ENCODE measurements at places on chromosomes 16 and 17.

GRCh38 chr17:29622337-29623282, at the start of gene CORO6:
Gene CORO6, minus strand, starts transcription at chr17:29622912. Its CDS starts 1,491 bp downstream, at chr17:29621421.
- peak; percentile 57 for DNase-seq

DNA sequence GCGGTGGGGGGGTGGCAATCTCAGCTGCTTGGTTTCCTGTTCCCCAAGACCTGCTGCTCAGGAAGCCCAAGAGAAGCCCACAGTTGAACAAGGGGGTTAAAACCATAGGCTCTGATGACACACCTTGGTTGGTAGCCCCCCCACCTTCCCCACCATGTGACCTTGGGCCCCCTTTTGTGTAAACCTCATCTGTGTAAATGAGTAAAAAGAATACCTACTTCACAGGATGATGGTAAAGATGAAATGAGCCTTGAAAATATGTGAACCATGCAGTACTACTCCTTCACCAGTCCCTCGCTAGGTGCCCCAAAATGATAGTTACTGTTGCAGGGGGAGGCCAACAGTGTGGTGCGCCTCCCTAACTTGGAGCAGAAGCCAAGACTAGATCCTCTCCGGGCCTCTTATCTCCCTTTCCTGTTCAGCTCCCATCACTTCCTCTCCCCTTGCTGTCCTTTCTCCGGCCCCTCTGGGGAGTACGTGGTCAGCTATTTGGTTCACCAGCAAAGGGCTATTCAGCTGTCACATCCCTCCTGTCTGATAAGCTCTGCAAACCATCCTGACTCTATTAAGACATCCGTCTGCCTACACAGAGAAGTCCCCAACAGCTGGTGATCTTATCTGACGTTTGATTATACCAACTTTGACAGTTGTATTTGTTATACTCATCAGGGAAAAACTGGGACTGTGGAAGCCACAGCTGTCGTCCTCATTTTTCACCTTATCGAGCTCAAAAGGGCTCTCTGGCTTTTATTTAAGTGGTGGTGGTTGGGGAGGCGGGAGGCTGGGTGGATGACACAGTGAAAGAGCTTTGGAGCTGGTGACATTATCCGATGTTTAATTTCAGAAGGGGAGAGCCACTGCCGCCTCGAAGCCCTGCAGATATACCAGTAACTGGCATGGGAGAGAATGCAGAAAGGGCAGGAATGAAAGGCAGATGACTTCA, 19.9 kb downstream of the DCAKD start:
- no peak for DNase-seq

DNA sequence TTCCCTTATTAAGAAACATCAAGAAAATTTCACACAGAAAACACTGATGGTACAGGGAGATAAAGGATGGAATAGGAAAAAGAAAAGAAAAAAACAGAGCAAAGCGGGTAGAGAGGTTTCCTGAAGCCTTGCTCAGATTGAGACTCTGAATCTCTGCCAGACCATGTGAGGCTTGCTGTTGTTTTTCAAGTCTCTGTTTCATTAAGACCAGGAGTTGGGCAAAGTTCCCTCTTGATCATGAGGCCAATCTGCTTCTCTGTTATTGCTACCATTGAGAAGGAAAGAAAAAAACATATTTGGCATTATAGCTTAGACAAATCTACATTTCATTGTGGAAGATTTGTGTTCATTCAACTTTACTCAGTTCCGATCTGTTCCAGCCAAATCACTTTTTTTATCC, 201.6 kb upstream of the SOX9 start:
- DNase-seq = no peak

- DNase-seq = no peak
Observed at GRCh38 chr17:77449373-77449907, 308.7 kb downstream of the SEC14L1 start.

- no peak for DNase-seq
Observed at GRCh38 chr16:75911896-75912295, 185.6 kb upstream of the CPHXL start.

GRCh38 chr16:72873044-72873443, 174.9 kb downstream of the ZFHX3 start:
- no peak for DNase-seq

GRCh38 chr17:75704963-75705875, 16.0 kb upstream of the ITGB4 start:
- DNase-seq = no peak

DNA sequence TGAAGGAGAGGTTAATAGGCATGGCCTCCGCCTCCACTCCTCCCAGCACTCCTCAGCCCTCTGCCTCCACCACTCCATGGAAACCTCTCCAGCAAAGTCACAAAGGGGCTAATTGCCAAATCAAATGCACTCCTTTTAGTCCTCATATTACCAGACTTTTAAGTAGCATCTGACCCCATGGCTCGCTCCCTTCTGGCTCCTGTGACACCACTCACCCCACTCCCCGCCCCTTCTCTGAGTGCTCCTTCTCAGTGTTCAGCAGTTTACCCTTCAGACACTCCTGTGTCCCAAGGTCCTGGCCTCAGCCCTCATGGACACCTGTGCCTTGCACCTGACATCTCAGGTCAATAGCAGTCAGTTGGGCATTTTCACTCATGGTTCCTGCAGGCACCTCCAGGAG, 243.5 kb upstream of the CCL2 start:
- DNase-seq = no peak

GRCh38 chr17:55114283-55114682, 145.7 kb downstream of the STXBP4 start:
- no peak for DNase-seq

DNA sequence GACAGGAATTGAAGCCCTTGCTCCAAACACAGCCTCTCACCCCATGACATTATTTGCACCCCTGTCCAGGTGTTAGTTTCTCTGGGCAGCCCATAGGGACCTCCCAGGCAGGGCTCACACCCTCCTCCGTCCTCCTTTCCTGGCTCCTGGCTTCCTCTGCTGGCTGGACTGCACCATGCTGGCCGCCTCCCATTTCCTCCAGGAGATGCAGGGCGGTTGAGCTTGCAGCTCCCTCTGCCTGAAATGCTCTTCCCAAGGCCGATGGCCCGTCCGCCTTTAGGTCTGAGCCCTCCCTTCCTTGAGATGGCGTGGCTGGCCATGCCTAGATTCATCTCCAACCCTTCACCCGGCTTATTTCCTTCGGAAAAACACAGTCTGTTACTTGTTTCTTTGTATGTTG, 334.8 kb downstream of the SNX29 start:
- DNase-seq = no peak

- no peak for DNase-seq
Observed at GRCh38 chr17:44216694-44217093, 2.8 kb downstream of the UBTF start.

DNA sequence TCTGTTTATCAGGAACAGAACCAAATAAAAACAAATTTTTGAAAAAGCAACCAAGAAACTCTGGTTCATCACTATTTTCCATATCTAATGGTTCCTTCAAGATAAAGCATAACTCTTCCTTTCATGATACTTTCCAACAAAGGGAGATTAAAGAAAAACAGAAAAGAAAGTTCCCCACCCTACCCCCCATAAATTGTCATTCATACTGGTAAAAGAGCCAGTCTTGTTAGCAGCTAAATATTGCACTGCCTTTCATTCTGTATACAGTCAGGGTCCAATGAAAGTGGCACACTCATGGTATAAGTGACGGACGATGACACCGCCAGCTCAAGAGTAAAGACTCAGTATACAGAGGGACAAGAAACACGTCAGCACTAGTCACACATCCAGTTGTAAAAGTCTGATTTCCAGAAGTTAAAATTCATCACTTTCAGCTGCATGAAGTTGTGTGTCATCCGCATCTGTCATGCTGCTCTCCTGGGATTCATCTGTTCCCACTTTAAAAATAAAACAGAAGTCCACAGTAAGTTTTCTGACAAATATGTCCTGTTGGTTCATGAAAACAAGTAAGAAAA, 68.5 kb downstream of the CDC27 start:
- DNase-seq = no peak

- no peak for DNase-seq
Observed at GRCh38 chr17:17671369-17672129, 9.7 kb upstream of the RAI1 start.

- no peak for DNase-seq
Observed at GRCh38 chr16:78791926-78792325, 692.5 kb downstream of the WWOX start.

DNA sequence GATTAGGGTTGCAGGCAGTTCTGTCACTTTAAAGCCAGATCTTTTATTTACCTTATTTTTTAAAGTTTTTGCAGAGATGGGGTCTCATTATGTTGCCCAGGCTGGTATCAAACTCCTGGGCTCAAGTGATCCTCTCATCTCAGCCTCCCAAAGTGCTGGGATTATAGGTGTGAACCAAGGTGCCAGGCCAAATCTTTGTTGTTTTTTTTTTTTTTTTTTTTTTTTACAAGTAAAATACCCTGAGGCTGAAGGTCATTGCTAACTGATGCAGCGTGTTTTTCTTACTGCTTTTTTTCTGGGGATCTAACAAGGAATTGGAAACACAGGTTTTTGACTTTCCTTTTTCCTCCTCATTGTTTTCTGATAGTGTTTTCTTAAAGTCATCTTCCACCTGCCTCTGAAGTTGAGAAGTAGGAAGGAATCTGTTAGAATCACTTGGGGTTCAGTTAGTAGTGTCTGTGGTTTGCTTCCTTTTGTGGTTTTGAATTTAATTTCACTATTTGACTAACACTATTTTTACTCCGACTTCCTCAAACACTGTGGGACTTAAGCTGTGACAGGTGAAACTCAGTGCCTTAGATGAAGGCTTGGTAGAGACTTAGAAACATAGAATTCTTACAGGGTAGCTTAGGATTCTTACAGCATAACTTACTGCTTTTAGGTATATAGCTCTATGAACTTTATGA, 22.2 kb downstream of the CLTC start:
- no peak for DNase-seq

GRCh38 chr17:55452139-55452790, 30.6 kb upstream of the MMD start:
- no peak for DNase-seq

DNA sequence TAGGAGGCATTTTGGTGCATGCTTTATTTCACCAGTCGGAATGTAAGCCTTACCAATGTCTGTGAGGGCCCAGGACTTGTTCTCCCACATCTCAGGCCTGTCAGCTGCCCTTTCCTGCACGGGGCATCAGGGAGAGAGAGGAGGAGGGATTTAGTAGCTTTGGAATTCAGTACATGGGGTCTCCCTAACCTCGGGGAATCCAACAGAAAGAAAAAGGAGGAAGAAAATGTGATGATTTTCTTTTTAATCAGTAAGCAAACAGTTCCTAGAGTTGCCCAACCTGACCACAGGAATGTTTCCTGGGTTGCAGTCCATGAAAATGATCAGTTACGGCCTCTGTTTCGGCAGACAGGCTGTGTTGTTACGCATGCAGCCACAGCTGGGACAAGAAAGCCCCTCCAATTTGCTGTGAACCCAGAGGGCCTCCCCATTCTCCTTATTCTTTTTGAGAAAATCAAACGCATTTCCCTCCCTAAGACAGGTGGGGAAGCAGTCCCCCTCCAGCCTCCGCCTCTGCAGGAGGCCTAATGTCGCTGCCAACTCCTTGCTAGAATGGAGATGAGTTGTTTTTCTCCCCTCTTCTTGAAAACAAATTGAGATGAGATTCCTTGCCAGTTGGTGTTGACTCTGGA, 53.1 kb upstream of the TANGO6 start:
- DNase-seq = no peak

GRCh38 chr17:64254755-64255154, 8.3 kb downstream of the TEX2 start:
- no peak for DNase-seq

DNA sequence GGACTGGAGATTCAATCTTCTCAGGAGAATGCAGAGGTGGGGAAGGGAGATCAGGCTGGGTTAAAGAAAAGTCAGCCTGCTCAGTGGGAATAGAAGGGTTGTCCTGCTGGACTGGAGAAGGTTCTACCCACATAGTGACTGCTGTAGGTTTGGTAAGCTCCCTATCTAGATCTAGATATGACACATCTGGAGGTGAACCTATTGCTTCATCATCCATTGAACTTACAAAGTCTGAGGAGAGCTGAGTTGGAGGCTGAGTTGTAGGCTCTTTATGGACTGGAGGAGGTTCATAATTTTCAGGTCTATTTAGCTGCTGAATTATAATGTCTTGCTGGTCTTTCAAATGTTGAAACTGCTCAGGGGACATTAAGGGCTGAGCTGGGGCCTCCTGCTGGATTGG, 46.0 kb upstream of the NF1 start:
- no peak for DNase-seq

DNA sequence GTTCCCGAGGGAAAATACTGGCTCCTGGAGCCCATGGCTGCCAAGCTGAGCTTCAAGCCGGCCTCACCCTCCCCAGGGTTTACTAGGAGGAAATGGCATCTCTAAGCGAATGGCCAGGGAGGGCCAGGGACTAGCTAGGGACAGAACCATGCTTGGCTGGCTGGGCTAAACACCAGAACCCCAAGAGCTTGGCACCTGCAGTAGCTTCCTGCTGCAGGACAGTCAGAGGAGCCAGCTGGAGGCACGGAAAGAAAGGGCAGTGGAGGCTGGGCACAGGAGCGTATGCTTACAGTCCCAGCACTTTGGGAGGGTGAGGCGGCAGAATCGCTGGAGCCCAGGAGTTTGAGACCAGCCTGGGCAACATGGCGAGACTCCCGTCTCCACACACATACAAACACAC, 33.7 kb downstream of the PEMT start:
- no peak for DNase-seq

DNA sequence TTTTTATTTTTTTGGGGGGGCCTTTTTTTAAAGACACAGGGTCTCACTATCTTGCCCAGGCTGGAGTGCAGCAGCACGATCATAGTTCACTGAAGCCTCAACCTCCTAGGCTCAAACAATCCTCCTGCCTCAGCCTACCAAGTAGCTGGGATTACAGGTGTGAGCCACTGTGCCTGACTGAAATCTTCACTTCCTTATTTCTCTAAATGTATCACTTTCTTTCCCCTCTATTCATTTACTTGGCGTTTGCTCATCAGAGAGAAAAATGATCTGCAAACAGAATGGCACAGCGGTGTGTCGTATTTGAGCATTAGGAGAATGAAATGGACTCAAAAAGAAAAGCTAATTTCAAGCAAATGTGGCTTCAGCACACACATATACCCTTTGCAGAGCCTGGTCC, 44.3 kb upstream of the CDH5 start:
- no peak for DNase-seq

DNA sequence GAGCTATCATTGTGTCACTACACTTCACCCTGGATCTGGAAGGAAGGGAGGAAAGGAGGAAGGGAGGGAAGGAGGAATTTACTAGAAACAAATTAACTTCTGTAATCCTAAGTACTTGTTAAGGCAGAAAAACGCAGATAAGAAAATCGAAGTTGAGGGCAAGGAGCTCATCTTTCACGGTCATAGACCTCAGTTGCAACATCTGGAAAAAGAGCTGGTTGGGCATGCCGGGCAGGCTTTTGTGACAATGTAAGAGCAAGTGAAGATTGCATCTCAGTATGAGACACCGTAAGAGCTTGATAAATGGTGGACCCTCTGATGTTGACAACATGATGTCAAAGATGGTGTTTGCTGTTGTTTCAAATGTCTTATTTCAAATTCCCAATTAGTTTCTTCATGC, 721.5 kb downstream of the MAF start:
- DNase-seq = no peak

- no peak for DNase-seq
Observed at GRCh38 chr16:73019457-73020362, 28.2 kb downstream of the ZFHX3 start.

Measured in NCI-H1436 treated with DMSO at 0.1 percent for 48 hours (cell line).